ENCODE measurements at places on chromosomes 6 and 20. TPM values are rescaled to one million over a fixed set of nuclear protein-coding genes. Genes with fewer than 3 reads are reported as not detected.
A peak's percentile ranks its signal among the peaks of the same experiment; 100 is the strongest.

DNA sequence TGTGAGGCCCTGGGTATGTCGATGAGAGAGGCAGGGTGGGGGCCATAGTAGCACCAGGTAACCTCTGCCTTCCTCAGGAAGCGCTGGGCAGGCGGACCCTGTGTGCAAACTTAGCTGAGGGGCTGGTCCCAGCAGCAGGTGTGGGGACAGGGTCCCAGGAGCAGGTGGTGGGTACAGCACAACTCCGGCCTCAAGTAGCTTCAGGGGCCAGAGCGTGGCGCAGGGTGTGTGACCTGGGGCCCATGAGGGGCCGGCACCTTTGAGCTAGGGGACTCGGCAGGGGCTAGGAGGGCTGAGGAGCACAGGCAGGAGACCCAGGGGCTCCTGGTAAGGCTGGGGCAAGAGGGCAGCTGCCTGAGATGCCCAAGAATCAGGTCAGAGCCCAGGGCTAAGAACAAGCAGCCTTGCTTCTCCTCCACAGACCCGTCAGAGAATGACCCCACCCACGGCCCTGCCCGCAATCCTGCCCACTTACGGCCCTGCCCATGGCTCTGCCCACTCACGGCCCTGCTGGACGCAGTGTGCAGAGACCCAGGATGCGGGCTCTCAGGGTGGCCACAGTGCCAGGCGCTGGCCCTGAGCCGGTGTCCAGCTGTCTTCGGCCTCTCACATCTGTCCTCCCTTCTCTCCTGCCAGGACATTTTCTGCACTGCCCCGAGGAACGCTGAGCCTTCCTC, 30.9 kb downstream of the CHRNA4 start:
- DNase-seq = no peak

- DNase-seq = no peak
Measured at GRCh38 chr6:38268342-38268741, 371.4 kb downstream of the BTBD9 start.

GRCh38 chr6:77853401-77853800, 200.6 kb downstream of the MEI4 start:
- DNase-seq = no peak

DNA sequence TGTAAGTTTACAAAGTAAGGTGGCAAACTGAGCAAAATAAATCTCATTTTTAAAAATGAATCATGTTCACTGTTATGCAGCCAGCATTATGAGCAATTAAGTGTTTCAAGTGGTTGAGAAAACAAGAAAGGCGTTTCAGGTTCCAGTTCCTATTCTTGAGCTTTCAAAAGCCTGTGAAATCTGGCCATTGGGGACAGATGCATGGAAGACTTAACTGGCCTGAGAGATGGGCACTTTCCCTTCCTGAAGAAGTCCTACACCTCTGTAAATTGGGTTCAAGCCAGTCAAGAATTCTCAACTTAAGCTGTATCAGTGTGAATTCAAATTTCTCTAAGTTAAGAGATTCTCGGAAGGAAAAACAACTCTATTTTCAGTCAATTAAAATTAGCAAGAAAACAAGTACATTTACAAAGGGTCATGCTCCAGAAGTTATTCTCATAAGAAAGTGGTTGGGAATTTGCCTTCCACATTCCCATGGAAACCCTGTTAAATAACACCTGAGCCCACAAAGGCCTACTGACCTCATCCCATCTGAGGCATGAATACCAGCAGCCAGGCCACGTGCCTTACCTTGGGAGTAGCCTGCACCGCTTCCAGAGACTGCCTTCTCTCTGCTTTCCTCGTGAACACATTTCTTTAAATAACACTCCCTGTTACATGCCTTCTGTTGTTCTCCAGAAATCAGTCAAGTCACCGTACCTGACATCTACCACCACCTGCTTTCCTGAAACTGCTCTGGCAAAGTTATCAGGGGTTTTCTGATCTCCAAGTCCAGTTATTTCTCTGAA, 19.4 kb downstream of the MAP3K5 start:
- DNase-seq = no peak

DNA sequence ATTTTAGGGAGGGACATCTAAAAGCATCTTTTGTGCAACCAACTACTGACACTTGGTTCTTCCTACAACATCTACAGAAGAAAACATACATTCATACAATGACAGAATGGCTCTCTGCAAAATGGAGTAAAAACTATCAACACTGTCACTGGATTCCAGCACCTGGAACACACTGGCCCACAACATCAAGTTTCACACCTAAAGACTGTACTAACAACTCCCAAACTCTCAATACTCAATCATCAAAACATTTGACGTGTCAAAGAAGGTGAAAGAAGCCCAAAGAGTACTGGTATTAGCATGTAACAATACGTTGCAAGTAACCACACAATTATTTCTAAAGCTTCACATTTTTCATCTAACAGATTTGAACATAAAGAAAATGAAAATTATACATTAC, 2.1 kb downstream of the CPNE1 start:
- no peak for DNase-seq

- no peak for DNase-seq
Measured at GRCh38 chr6:24517659-24518543, 23.1 kb downstream of the ALDH5A1 start.

- DNase-seq = peak; percentile 81
Measured at GRCh38 chr20:6708010-6708409, 59.5 kb upstream of the BMP2 start.

GRCh38 chr6:138086573-138087196, 20.5 kb downstream of the PERP start:
- no peak for DNase-seq

DNA sequence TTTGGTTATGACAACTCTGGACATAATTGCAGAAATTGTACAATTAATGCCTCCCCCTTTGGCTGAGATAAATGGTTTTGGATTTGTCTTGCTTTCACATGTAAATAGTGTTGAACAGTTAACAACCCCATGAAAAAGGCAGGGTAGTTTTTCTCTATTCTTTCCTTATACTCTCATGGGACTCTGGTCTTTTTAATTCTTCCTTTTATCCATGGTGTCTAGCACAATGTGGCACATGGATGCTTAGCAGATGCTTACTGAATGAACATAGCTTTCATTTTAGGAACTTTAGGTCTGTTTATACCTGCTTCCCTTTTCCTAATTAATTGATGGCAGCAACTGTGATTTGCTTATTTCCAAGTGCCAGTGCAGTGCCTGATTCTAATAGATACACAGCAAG, 75.6 kb downstream of the NCOA3 start:
- DNase-seq = no peak

DNA sequence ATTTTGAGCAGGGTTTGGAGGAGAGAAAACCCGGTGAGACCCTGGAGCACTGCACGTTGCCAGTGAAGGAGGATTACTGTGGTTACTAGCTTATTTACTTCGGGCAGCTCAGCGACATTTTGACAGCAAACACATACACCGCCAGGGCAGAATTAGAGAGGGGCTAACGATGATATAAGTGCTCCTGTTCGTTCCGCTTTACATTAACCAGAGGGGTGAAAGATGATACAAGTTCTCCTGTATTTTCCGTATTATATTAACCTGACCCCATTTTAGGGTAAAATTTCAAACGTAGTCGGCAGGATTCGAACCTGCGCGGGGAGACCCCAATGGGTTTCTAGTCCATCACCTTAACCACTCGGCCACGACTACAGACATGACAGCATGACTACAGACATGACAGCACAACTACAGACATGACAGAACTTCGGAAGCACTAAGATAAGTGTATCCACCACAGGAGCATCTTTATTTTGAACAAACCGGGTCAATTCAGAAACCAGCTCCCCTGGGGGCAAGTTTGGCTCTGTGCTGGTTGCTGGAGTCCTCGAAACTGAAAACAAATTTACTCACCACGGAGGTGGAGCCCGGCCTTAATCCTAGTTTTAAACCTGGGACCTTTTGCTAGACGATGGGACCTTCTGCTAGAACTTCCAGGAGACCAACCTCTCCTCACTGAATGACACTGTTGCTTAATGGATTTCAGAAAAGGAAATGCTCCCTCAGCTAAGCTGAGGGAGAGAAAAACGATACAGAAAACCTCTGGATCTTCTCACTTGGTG, 80.4 kb upstream of the ZNF184 start:
- DNase-seq = no peak

DNA sequence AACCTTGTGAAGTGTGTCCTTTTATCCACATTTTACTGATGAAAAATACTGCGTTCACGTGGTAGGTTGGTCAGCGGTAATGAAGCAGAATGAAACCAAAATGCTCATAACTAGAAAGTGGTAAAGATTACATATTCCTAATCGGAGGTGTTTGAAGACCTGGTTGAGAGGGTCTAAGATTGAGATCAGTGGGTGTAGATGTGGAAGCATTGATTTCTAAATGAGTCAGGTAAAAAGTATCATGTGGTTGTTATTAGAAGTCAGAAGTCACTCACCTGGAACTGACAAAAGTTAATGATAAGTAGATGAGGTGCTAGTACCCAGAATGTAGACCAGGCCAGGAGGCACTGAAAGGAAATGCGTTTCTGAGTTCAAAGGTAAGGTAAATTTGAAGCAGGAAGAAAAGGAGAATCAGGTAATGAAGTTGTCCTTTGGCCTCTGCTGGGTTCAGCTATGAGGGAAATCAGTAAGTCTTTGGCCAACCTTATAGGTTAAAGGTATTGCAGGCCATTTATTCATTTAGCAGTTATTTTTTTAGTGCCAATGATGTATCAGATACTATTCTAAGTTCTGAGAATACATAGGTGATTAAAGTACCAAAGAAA, 31.2 kb downstream of the FAM83B start:
- DNase-seq = no peak

GRCh38 chr6:37210313-37210968, 40.5 kb downstream of the PIM1 start:
- DNase-seq = no peak

- no peak for DNase-seq
Measured at GRCh38 chr20:23365390-23366165, 3.6 kb downstream of the GZF1 start.

DNA sequence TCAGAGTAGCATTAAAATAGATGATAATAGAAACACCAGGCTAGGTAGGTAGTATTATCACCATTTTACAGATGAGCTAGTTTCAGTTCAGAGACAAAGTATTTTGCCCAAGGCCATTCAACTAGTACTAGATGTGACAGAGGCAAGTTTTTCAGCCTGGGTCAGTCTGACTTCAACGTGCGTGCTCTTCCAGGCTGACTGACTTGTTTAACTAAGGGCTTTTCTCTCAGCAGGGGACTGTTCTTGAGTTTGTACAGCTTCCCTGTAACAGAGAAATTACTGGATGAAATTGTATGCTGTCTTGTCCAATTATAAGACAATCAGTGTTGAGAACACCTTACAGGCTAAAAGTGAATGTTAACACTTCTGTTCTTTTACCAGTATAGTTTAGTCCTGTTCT, 333.5 kb upstream of the MAN1A1 start:
- DNase-seq = no peak

DNA sequence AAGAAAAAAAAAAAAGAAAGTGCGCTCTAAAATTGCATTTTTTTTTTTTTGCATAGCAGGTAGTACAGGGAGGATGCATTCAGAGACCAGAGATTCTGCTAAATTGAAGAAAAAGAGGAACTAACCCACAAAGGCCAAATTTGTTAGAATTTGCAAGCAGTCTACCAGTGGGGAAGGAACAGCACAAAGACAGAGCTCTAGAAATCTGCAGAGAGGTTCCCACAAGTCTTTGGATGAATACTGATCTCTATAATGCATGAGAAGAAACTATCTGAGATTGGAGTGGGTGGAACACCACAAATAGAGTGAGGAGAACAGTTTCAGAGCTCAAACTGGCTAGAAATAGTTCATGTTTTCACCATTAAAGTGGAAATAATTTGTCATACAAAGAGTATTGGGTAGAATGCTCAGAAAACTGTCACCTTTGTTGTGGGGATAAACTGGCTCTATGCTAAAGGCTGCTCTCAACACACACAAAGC, 79.6 kb upstream of the AHI1 start:
- DNase-seq = no peak

DNA sequence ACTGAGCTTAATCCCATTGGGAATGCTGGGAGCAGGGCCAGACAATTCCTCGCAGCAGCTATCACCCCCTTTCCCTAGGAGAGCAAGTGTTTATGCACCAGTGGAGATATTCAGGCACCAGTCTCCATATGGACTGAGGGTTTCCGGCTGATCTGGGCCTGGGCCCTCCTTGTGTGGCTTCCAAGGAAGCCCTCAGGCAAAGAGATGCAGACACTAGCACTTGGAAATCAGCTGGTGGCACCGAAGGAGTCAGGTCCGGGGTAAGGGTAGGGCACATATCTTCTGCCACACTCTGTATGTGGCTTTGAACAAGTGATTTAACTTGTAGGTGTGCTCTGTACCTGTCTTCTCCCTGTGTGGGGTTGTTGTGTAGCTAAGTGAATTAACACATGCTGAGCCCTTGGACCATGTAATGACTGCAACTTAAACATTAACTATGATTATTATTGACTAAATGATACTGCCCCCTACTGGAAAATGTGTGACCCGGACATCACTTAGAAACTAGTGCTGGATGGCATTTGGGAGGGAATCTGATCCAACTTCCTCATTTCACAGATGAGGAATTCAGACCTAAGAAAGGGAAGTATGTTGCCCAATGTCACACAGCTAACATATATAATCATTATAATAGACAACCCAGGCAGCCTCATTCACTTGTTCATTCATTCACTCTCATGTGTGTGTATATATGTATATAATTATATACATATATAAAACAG, 19.3 kb upstream of the WFDC2 start:
- DNase-seq = no peak

GRCh38 chr6:89022798-89023197, 57.8 kb upstream of the PNRC1 start:
- DNase-seq = no peak

- no peak for DNase-seq
Measured at GRCh38 chr6:47034926-47035325, 7.2 kb downstream of the ADGRF1 start.

DNA sequence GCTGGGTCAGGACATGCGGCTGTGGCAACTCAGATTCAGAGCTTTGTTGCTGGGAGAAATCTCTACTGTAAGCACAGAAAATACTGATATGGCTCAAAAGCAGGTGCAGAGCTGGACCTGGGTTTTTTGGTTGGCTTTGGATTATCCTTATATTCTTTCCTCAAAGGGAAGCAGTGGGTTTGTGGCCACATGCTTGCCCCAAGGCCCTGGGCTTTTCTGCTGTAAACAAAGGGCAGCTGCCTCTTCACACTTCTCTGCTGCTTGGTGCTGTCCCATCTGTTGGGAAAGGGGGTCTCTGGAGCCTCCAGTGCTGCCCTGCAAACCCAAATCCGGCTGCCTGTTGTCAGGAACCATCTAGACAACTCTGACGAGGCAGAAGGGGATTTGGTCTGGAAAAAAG, 52.4 kb downstream of the ANKRD6 start:
- peak; percentile 45 for DNase-seq

DNA sequence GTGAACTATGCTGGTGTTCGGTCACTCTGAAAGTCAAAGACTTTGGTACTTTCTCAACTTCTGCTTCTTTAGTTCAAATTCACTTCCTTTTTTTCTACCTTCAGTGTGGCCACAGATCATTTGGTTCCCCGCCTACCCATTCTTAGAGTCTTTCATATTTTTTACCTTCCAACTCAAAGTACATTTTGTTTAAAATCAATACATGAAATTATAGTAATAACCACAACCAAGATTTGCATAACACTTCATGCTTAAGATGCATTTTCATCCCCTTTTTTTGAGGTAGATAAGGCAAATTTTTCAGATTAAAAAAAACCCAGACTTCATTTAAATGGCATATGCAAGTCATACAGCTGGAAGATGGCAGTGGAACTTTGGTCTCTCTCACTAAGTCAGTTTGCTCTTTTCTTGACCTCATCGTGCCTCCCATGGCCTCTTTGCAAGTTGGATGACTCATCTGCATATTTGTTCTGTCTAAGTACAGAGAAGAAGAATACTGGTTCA, 11.9 kb upstream of the CNR1 start:
- DNase-seq = no peak

ADGB gene
- total RNA-seq = not detected

SHLD1 gene
- 3.3 TPM for total RNA-seq

TDRD6 gene
- total RNA-seq = 0.52 TPM

CDSN gene
- not detected for total RNA-seq

WFDC10B gene
- total RNA-seq = 0.48 TPM

ERGIC3 gene
- 154 TPM for total RNA-seq

CLPSL1 gene
- not detected for total RNA-seq

Measured in posterior vena cava (tissue), 2 donors.